ENCODE measurements at places on chromosomes 2 and 18.

DNA sequence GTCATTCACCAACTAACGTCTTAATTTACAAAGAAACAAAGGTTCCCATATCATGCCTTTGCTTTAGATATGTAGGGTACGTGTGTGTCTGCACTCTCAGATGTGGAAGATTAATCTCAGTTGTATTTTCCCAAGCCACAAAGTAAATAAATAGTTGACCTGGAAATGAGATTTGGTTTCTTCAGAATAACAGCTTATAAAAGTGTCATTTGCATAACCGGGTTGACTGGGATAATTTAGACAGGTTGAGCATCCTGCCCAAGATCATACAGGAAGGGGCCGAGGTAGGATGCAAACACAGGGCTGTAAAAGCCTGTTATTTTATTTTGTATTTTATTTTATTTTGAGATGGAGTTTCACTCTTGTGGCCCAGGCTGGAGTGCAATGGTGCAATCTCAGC, 19.5 kb downstream of the ATG16L1 start:
- DNase-seq: no peak

GRCh38 chr18:48663096-48663930, 124.5 kb downstream of the CTIF start:
- no peak for DNase-seq

- DNase-seq: no peak
These were observed 115.6 kb upstream of the ID2 start for GRCh38 chr2:8566155-8566670.

DNA sequence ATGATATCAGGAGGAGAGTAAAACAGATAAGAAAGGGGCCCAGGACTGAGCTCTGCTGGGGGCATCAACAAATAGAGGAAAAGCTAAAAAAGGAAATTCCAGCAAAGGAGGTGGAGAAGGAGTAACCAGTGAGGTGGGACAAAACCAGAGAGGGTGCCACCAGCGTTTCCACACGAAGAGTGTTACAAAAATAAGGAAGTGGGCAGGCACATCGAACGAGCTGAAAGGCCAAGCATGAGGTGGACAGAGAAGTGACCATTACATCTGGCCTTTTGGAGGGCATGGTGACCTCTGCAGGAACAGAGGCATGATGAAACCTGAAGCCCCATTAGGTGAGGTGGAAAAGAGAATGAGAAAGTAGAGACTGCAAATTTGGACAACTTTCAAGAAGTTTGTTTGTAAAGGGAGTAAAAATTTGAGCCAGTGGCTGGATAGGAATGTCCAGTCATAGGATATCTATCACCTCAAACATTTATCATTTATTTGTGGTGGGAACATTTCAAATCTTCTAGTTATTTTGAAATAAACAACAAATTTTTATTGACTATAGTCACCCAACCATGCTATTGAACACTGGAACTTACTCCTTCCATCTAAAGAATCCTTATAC, 18.4 kb upstream of the VIT start:
- no peak for DNase-seq

DNA sequence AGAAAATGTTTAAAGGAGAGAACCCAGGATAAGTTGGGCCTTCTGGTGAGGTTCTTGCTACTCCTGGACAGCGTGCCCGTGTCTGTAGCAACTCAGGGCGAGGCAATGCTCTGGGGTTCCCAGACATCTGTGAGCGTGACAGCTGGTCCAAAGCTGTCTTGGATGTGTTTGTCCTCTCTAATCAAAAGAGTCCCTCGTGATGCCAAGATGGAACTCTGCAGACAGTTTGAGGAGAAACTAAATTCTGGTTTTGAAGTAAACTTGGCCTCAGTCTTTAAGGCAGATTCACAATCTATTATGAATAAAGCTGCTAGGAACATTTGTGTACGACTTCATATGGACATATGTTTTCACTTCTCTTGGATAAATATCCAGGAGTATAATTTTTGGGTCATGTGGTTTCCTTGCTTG, 47.3 kb downstream of the TMEM17 start:
- DNase-seq: no peak

DNA sequence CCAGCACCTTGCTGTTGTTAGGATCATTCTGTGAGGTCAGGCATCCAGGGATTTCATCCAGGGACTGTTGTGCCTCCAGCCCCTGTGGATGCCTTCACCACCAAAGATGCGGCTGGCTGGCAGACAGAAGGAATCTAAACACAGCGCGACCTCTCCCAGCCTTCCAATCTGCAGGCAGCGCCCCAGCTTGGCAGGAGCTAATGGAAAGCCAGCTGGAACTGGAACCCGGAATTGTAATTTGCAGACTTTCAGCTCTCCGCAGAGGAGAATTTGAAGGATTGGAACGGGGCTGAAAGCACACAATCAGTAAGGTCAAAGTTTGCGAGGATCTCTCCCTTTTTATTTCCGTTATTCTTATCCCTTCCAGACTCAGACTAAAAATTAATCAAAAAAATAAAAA, 127.8 kb downstream of the TRIB2 start:
- DNase-seq: no peak
